Hematopoietic multipotent progenitor cell treated with erythropoietin and hydrocortisone succinate and interleukin-3 and kit ligand, for 4 days (in vitro differentiated cells): ENCODE measurements at places on chromosomes 12 and 14.

- DNase-seq = no peak
Observed at GRCh38 chr14:23043145-23043544, 1.1 kb downstream of the PSMB11 start.

- no peak for DNase-seq
Observed at GRCh38 chr12:6934110-6934509, 6.4 kb downstream of the ATN1 start.

DNA sequence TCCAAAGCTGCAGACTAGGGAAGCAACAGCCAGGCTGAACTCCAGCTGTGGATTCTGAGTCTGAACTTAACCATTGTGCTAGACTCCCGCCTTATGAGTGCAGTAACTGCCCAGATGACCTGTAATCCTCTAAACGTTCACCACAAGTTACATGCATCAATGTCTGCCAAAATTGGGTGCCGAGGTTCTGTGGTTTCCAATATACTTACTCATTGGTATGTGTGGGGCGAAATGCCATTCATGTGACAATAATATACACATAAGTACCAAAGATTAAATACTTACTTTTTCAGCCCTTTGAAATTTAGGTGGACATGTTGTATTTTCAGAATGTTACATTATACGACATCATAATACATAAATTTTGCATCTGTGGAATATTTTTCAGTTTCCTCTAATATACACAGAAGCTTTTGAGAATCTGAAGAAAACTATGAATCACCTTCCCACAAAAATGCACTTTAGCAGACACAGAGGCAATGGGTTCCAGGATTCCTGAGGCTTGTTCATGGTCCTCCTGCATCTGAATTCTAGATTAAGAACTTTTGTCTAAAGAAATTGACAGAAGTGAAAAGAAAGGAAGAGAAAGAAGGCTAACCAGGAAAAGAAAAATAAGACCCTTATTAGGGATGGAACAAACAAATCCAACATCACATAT, 31.7 kb downstream of the GRIP1 start:
- DNase-seq = no peak

- DNase-seq = peak; percentile 69
Observed at GRCh38 chr12:9381619-9382018, 173.4 kb upstream of the PZP start.

DNA sequence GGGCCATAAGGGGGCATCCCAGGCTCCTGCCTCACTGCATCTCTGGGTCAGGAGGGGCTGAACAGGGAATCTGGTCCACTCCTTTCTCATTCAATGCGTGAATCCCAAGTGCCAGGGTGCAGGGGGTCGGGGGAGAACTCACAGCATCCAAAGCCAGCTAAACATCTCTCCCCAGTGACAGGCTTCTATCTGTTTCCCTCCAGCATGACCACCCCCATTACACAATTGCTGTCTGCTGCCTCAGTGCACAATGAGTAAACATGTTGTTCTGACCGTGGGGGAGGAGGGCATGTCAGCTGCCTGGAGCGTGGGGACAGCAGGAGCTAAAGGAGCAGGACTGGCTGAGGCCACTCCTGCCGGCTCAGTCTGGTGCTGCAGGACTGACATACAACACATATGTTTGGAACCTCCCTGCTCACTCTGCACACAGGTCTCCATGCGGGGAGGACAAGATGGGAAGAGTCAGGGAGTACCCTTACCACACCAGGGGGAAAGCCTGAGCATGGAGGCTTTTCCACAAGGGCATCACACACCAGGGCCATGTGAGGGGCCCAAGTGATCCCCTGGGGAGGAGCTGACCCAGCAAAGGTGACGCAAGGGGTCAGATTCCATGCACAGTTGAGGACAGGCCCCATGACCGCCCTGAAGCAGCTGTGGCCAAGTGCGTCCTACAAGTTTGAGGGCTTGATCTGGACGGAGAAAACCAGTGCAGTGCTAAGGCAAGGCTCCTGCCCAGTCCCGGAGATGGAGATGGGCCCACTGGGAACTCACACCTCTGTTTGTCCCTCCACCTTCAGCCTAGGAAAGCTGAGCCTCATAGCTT, 1.4 kb downstream of the TNS2 start:
- DNase-seq = no peak

DNA sequence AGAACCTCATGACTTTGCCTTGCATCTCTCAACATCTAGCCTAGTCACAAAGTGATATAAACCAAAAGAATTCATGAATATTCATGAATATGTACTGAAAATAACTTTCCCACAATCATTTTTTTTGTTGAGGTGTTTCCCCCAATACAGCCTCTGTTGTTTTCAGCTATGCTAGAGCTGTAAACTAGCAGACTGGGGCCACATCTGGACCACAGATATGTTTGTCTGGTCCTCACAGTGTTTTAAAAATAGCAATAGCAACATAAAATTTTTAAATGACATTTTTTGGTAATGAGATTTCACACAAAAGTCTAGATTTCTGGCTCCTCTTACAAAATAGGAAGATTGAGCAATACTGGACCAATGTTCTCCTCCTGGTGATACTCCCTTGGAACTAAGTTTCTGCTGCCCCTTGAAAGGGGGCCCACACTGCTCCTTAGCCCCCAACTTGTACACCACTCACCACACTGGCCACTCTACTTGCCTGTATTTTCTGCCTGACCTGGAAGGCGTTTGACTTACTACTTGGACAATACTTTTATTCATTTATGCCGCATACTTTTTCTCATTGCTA, 81.2 kb downstream of the BMP4 start:
- DNase-seq = no peak

- no peak for DNase-seq
Observed at GRCh38 chr12:88716240-88716639, 136.0 kb upstream of the KITLG start.

DNA sequence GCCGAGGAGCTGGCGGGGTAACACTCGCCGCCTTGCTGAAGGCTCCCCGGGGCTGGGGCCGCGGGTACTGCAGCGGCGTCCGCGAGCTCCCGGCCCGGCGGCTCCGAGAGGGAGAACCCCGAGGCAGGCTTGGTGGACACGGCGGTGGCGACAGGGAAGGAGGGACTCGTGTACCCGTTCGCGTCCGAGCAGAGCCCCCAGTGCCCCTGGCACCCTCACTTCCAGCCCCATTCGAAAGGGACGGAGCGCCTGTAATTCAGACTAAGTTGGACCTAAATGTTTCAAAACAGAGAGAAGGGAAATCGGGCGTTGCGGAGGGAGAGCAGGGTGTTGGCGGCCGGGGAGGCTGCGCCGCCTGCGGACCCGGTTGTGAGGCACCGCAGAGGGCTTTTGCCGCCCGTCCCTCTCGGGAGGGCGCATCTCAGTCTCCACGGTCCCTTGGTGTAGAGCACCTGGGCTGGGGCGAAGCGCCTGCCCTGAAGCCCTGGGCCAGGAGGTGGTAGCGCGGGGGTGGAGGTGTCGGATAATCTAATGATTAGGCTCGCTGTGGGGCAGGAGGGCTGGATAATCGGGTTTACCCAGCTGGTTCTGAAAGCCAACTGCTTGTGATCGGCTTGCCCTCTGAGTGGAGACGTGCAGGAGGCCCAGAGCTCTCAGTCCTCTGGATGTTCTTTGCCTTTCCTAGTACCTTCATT, 771 bp downstream of the DAAM1 start:
- peak; percentile 35 for DNase-seq

- no peak for DNase-seq
Observed at GRCh38 chr14:61861320-61861865, 99.2 kb downstream of the SNAPC1 start.

DNA sequence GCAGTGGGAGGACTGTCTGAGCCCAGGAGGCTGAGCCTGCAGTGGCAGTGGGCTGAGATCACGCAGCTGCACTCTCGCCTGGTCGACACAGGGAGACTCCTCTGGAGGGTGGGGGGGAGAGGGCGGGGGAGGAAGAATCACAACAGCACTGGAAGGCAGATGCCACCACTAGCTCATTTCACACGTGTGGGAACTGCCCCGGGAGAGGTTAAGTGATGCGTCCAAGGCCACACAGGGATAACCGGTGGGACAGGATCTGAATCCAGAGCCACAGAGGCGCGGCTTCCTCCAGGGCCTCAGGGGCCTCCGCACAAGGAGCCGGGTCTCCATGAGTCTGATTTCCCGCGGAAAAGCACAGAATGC, 20.8 kb downstream of the STX2 start:
- DNase-seq = peak; percentile 12

DNA sequence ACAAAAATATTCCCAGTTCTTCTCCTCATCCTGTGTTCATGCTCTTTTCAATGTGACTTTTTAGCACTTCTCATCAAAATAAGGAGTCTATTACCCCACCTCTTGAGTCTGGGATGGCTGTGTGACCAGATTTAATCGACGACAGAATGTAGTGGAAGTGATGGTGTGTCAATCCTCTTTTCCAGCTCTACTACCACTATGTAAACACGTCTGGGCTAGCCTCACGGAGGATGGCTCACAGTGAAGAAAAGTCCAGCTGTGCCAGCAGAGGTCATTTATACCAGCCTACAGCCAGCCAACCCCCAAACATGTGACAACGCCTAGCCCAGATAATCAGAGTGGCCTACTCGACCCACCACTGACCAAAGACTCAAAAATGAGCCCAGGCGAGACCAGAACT, 37.3 kb upstream of the FGF6 start:
- no peak for DNase-seq

- DNase-seq = no peak
Observed at GRCh38 chr14:28765831-28766468, 637 bp upstream of the FOXG1 start.

DNA sequence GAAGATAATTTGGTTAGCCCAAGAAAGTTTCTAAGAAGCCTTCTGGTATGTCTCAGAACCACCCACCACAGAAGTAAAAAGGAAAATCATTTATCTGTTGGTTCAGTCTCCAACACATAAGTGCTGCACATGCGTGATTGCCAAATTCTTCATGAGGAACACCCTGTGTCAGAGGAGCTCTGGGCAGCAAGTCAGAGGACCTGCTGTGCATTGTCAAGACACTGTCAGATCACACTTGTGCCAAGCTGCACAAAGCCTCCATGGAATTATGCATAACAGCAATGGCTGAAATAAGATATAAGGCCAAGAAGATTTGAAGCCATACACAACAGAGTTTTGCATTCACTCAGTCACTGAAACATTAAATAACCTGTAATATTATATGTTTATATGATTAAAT, 1304.7 kb upstream of the FLRT2 start:
- peak; percentile 5 for DNase-seq

- no peak for DNase-seq
Observed at GRCh38 chr12:115648463-115648862, 629.0 kb downstream of the MED13L start.

DNA sequence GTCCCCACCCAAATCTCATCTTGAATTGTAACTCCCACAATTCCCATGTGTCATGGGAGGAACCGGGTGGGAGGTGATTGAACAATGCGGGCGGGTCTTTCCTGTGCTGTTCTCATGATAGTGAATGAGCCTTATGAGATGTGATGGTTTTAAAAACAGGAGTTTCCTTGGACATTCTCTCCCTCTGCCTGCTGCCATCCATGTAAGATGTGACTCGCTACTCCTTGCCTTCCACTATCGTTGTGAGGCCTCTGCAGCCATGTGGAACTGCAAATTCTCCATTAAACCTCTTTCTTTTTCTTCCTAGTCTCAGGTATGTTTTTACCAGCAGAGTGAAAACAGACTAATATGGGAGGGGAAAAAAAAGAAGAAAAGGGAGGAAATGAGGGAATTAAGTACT, 22.6 kb upstream of the ARHGAP5 start:
- no peak for DNase-seq
